Stimulated activated CD4-positive, alpha-beta T cell treated with anti-CD3 and anti-CD28 coated beads, Interleukin-4, amount 100 ng/mL, for 4 hours (primary cell): ENCODE measurements at places on chromosomes 4 and X.
A peak's percentile ranks its signal among the peaks of the same experiment; 100 is the strongest.

GRCh38 chrX:121455890-121456289, 408.5 kb downstream of the GLUD2 start:
- DNase-seq = no peak

DNA sequence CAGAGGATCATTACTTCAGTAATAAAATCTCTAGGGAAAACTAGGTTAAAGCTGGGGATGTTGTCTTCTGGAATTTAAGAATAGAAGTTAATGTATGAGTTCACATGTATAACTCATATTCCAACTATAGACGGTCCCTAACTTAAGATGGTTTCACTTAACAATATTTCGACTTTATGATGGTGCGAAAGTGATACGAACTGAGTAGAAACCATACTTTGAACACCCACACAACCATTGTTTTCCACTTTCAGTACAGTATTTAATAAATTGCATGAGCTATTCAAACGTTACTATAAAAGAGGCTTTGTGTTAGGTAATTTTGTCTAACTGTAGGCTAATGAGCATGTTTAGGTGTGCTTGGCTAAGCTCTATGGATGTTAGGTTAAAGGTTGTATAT, 38.7 kb downstream of the CCSER1 start:
- no peak for DNase-seq

DNA sequence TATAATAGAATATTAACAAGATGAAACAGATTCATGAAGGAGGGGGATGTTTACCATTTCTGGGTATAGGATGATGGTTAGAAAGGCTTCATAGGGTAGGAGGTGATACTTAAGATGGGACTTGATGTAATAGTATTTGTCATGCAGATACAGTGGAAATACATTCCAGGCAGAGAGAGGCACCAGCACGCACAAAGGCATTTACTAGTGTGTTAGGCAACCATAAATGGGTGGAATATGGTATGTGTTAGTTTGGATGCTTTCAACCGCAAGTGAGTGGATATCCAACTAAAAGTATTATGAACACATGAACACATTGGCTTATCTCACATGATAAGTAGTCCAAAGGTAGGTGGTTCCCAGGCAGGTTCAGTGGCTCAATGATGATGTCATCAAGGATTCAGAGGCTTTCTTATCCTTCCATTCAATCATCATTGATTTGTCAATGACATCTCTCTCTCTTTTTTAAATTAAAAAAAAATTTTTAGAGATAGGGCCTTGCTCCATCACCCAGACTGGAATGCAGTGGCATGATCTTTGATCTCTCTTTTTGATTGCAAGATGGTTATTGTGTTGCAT, 12.7 kb upstream of the STARD8 start:
- DNase-seq = no peak

DNA sequence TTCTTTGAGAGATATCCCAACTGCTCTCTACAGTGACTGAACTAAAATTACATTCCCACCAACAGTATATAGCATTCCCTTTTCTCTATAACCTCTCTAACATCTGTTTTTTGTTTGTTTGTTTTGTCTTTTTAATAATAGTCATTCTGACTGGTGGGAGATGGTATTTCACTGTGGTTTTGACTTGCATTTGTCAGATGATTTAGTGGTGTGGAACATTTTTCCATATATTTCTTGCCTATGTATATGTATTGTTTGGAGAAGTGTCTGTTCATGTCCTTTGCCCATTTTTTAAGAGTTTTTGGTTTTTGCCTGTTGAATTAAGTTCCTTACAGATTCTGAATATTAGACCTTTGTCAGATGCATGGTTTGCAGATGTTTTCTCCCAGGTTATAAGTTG, 9.0 kb downstream of the USO1 start:
- DNase-seq = no peak

- DNase-seq = no peak
Measured at GRCh38 chr4:55524844-55525571, 21.7 kb downstream of the CLOCK start.

- DNase-seq = no peak
Measured at GRCh38 chr4:119008761-119009160, 120.1 kb downstream of the SYNPO2 start.

DNA sequence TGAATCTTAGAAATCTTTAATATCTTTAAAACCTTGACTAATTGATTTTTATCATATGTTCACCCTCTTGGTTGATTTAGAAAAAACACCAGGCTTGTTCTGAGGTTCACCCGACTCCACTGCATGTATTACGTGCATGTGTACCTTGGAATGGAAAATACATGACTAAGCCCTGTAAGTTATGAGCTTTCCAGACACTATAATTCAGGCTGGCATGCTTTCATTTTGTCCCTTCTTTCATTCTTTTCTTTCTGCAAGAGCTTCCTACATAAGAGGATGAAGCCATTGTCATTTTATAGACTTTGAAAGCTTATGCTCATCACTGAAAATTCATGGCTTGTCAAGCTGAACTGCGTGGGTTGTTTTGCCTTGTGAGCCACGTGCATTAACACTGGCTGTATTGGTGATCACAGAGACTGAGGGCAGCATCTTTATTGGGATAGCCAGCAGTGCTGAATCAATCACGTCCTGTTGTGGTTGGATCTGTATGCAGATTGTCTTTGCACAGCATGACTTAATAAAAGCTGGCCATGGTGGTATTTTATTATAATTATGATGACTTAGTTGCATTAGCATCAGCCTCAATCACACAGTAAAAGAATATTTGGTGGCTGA, 141.9 kb downstream of the SLIT2 start:
- DNase-seq = no peak

- DNase-seq = no peak
Measured at GRCh38 chr4:174192943-174193342, 90.5 kb downstream of the FBXO8 start.

DNA sequence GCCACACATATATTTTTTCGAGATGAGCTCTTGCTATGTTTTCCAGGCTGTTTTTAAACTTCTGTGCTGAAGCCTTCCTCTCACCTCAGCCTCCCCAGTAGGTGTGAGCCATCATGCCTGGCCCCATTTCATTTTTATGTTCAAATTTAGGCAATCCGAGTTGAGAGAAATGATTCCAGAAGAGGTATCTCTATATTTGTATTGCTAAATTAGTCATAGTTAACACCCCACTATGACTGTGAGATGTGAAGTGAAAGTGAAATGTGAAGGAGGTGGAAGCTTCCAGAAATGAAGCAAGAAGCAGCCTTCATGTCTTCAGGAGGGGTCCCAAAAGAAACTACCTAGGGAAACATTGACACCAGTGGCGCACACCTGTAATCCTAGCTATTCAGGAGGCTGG, 17.7 kb downstream of the APELA start:
- no peak for DNase-seq

GRCh38 chr4:44791831-44792230, 65.5 kb upstream of the GNPDA2 start:
- no peak for DNase-seq

DNA sequence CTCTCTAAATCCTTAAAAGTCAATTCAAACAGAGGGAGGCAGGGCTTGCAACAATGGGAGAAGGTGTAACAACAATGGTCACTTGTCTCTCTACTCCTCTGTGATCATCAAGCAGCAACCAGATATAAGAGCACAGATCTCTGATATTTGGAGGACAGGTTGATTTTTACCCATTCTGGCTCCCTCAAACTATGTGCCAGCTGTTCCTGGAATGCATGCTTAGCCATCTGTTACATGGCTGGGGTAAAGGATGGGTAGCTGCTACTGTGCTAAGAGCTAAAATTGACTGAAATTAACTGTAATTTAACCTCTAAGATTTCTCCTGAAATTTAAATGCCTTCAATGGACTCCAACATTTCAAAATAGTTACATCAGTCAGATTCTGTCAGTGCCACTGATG, 1459.9 kb downstream of the PCDH7 start:
- DNase-seq = no peak

- DNase-seq = no peak
Measured at GRCh38 chr4:30717208-30718020, 2.8 kb upstream of the PCDH7 start.

DNA sequence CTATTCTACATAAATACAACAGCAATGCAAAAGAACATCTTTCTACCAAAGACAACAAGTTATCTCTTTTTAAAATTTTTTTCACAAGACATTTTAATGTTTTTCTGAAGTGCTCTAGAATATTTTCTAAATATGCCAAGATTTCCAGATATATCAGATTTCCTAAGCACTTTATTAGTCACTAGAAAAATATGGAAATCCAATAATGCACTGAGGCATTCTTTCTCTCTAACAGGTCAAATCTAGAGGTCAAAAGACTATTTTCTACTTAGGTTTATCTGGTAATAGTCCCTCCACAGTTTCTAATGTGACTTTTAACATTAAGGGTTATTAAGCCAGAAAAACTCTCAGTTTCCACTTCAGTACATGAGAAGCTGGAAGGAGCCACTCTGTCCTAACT, 1041.2 kb upstream of the INTU start:
- DNase-seq = no peak

DNA sequence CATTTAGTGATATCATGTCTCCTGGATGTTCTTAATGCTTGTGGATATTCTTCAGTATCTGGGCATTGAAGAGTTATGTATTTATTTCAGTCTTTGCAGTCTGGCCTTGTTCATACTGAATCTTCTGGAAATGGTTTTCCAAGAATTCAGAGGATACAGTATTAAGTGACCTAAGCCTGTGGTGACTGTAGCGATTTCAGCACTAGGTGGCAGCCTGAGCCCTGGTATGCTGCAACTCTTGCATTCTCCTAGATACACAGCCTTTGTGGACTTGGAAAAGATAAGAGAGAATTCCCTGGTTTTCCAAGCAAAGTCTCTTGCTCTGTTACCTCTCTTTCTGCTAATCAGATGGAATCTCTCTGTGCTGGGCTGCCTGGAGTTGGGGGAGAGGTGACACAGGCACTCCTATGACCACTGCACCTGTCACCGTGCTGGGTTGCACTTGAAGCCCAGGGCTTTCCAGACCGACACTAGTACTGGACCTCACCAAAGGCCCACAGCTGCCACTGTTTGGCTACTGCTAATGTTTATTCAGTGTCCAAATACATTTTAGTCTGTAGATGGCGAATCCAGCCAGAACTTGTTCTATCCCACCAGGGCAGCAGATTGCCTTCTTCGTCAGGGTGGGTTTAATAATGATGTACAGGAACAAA, 19.3 kb upstream of the SPIN2A start:
- DNase-seq = no peak

GRCh38 chr4:136867465-136867864, 664.8 kb downstream of the PCDH18 start:
- DNase-seq = no peak

DNA sequence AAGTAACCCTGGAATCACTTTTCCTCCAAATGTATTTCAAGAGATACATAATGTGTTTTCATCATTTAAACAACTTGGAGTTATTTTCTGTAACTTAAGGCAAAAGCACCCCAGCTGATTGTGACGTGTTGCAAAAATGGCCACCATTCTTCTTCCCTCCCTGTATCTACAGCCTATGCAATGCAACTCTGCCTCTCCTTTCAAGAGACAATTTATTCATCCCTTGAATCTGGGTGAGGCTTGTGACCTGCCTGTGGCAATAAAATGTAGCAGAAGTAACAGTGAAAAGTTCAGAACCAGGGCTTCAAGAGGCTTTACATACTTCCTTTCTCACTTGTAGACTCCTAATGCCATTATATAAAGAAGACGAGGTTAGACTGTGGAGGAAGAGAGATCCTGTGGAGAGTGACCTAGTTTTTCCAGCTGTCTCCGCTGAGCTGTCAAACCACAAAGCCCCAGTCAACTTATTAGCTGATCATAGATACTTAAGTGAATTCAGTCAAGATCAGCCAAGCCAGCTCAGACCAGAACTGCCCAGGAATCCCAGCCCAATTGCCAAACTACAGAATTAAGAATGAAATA, 81.0 kb upstream of the KLF3 start:
- DNase-seq = no peak

DNA sequence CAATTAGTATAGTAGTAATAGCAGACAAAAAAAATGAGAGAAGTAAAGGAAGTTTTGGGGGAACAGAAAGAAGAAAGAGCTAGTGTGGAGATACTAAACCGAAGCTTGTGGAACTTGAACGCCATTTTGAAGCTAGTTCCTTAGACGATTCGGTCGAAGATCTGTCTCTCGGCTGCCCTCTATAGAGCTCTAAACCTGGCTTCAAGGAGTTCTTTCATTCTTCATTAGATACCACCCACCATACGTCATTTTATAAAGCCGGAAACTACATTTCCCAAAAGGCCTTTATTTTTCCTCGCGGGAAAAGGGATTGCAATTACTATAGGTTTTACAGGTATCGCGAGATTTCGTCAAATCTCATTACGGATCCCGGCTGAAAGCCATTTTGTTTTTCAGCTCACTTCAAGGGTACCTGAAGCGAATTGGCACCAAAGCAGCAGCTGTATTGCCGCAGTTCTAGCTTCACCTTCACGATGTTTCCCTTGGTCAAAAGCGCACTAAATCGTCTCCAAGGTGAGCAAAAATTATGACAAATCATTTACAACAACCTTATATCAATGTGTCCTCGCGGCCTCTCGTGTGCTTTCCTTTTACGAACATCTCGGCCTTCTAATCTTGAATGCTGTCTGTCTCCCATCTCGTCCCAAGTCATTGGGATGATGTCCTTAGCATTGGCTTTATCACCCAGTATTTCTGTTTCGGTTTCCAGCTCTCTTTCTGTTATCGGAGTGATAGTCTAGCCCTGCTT, at the start of gene COX7B:
TSS of gene COX7B (plus strand) at position 388 of the 748 bp plus-strand sequence. CDS start at position 474, 86 bp downstream.
- peak; percentile 59 for DNase-seq

- DNase-seq = no peak
Measured at GRCh38 chrX:71225009-71225408, 2.0 kb downstream of the GJB1 start.

DNA sequence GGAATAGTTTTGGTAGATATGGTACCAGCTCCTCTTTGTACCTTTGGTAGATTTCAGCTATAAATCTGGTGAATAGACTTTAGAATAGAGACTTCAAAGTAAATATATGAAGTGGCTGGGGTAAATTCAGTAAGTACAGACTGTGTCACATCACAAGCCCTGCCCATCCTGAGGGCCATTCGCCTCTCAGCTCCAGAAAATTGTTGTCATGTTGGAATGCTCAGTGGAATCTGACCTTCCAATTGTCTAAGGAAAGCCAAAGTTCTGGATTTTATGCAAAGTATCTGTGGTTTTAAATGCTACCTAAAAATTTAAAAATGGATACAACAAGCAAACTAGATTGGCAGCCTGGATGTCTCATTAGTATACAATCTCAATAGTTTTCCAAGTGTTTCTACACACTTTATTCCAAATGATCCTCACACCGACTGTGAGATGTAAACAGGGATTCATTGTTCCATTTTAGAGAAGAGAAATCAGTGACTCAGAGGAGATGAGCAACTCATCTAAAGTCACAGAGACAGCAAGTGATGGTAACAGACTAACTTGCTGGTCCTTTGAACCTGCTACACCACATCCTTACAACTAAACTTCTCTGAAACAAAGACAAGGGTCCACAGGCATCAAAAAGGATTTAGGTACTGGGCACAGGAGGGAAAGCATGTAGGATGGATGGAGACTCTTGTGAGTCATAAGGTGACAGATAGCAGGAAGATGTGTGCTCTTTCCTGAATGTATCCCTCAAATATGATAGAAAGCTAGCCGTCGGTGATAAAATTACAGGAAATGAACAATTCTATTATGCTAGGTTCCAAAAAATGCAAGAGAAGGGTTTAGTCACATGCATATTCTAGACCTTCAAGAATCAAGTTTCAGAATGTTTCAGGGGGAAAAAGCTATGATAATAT, 127.3 kb downstream of the ATP10D start:
- no peak for DNase-seq
